ENCODE measurements at places on chromosomes 1 and 21.

DNA sequence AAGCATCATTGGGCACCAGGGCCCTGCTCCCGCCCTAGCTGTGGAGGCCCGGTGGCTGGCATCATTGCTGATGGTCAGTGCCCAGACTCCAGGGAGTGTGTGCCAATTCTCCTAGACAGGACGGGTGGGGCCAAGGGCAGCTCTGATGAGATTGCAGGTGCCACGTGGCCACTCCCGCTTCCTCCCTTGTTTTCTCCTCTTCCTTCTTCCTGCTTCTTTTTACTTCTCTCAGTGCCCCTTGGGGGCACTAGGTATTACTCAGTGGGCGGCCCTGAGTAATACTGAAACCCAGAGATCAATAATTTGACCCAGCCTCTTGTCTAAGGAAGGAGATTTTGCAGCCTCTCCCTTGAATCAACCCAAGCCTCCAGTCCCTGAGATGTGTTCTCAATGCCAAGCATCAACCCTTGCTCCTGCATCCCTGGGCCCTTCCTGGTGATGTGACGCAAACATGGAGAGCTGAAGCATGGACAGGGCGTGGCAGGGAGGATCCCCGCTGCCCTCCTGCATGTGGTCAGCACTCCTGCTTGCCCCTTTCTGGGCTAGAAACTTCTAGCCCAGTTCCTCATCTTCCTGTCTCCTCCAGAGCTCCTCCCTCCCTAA is 32.4 kb downstream of the CDK18 start:
- no peak for DNase-seq

- no peak for DNase-seq
Measured at GRCh38 chr1:238029126-238029525, 138.4 kb upstream of the ZP4 start.

DNA sequence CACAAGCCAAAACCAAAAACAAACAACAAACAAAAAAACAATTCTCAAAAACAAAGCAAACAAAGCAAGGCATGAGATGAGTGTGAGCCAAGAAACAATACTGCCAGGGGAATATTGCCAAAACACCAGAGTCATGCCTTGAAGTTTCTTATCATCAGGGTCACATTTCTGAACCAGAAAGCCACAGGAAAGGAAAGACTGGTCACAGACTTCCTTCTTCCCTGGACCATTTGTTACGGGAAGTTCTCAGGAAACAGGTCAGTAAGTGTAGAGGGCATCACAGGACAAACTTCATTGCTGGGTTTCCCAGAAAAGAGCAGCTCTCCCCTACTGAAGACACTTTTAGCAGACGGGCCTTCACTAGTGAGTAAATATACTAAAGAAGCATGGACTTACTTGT is 191.2 kb downstream of the GABPA start:
- no peak for DNase-seq

- DNase-seq: peak; percentile 70
Measured at GRCh38 chr1:6246497-6247467, 2.8 kb downstream of the HES3 start.

DNA sequence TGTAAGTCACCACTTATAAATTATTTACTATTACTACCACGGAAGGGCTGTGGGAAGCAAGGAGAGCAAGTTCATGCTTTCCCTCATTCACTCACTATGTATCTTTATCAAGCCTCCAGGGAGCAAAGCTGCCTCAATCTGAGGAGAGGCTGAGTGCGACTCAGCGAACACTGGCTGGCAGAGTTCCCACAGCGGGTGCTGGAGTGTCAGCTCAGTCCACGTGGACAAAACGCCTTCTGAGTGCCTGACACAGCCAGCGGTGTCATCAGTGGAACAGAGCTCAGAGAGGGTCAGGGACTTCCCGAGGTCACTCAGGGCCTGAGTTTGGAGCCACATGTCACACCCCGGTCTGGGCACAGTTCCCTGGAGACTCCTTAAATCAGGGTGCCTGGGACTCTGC is 16.9 kb downstream of the MATN1 start:
- DNase-seq: no peak

DNA sequence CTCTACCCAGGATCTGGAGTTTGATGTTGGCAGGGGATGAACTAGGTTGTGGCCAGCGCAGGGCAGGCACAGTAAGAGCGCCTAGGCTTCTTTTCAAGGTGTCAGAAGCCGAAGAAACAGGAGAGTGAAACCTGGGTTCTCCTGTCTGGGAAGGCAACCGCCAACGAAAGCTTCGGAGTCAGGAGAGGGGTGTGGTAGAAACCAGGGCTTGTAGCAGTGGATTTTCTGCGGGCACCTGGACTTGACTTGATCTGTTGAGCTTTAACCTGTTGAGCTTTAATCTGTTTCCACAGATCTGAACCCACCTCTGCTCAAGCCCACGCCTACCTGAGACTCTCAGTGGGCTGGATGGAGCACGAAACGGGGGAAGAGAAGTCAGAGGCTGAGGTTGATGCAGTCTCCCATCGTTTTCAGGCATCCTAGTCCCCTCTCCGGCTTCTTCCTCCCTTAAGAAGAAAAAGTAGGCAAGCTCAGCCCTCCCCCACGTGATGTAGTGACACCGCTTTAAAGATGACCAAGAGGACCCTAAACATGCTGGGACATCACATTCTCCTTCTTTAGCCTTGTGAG is 9.3 kb downstream of the HLX start:
- no peak for DNase-seq

DNA sequence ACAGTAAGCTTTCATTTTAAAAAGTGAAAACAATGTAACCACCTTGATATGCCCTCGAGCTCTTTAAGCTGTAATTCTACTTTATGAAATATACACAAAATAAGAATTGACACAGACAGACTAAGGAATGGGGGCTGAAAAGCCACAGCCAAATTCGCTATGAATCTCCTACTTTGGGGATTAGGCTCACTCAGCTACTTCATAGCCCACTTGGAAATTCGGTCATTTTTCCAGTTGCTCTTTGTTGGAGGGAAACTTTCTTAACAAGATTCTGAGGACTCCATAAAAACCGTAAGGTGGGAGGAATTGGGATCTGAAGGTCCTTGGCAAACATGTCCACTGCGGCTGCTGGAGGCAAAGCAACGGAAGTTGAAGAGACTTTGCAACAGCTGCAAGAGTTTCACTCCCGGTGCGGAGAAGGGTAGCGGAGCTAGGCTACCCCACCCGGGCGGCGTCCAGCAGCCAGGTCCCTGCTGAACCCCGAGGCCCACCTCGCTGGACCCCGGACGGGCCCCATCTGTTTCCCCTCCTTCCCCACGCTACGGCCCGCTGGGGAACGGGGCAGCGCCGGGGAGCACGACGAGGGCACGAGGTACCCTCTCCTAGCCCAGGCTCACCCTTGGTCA is 634 bp downstream of the MYCBP start:
- DNase-seq: no peak

DNA sequence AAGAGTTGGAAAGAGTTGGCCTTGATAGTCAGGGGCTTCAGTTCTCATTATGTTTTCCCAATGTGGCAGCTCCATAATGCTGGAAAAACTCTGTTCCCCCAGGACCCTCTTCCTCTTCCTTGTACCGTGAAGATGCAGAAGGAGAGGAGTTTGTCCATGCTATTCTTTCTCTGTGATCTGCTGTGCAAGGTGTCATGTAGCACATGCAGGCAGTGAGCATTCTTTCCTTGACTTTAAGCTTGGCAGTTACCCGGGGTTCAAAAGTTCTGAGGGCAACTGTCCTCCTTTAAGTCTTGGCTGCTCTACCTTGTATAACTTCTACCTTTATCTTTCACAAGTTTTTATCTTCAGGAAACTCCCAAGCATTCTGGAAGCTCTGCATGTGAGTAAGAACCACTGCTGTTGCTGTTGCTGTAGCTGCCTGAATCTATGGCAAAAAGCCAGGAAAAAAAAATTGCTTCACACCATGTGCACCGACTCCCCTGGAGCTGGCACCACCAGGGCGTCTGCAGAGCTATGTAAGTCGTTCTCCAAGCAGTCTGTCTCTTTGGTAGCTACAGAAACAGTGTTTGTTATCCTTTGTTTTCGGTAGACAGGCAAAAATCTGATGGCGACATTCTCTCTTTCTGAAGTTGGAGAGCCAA is 42.7 kb upstream of the SLC16A1 start:
- no peak for DNase-seq

Measured in activated T-helper 1 cell treated with anti-CD3 and anti-CD28 coated beads, Interleukin-12 subunit alpha, Interleukin-12 subunit beta, Interleukin-2, Interleukin-4 antibody, amounts not matched to agents 30 ng/mL and 10 ng/mL and 1 ng/mL, durations not matched to agents 14 hours and 24 hours and 36 hours (primary cell).